Choroid plexus epithelial cell (primary cell): ENCODE measurements at places on chromosomes 7 and 10.

GRCh38 chr7:98178321-98178720 lies 32.9 kb upstream of the BHLHA15 start:
- DNase-seq: no peak

- no peak for DNase-seq
Measured at GRCh38 chr10:111522141-111522540, 445.3 kb downstream of the ADRA2A start.

- DNase-seq: no peak
Measured at GRCh38 chr7:90923541-90923997, 327.4 kb downstream of the CDK14 start.

DNA sequence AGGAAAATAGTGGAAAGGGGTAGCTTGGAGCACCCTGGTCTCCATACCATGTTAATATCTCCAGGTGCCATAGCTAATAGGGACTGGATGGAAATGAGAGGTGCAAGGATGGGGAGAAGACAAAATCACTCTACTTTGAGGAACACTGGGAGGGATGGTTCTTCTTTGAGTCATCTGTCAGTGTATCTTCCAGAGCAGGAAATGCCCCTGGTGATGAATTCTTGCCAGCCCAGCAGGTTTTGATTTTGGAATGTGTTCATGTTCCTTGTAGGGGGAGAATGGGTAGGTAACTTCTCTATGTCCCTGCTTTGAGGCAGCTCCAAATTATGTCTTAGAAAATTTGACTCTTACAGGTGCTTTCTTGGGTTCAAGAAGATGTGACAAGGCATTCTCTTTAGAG lies 177.0 kb upstream of the GLI3 start:
- DNase-seq: no peak
